Nephron progenitor cell (in vitro differentiated cells): ENCODE measurements at places on chromosomes 3 and 15.

GRCh38 chr3:196992461-196993065 lies 23.9 kb upstream of the PIGZ start:
- DNase-seq, result no peak

- no peak for DNase-seq
These were observed 26.8 kb downstream of the FNDC3B start for GRCh38 chr3:172065967-172066762.

DNA sequence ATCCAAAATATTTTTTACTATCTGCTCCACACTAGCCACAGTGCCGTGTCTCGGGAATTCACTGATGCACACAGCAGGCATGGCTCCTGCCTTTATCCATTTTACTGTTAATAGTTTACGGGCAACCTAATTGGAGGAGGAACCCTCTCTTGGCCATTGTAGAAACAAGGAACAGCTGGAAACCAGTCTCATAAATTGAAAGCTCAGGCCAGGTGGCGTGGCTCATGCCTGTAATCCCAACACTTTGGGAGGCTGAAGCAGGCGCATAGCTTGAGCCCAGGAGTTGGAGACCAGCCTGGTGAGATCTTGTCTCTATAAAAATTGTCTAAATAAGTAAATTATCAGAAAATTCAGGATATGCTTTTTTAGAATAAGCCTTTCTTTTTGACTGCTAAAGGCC lies 39.0 kb downstream of the IL5RA start:
- no peak for DNase-seq

DNA sequence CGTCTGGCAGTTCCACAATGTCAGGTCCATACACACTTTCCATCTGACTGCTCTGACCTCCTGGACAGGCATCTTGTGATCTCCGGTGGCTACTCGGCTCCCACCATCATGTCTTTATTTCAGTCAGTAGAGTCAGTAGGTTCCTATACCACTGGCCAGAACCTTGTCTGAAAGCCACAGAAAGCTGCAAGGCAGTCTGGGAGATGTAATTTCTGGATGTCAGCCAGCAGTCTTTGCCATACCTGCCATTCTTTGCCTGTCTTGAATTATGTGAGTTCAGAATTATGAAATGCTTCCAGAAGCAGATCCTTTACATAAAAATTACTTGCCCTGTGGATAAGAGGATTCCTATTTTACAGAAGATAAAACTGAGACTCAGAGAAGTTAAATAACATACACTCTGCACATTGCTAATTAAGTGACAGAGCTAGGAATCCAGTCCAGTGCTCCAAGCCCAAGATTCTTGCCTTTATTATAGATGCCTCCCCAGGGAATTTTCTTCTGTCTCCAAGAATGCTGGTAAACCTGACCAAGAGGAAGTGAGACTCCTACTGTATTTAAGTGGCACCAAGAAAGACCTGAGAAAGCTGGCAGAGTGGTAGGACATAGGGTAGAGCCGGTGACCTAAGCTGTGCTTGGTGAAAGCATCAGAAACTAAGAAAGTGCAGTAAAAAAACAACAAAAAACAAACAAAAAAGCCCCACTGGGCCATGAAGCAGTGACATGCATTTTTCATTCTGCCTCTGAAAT lies 75.6 kb downstream of the IQCH start:
- no peak for DNase-seq

- DNase-seq, result no peak
These were observed 9.1 kb downstream of the VPS8 start for GRCh38 chr3:184821034-184821433.

DNA sequence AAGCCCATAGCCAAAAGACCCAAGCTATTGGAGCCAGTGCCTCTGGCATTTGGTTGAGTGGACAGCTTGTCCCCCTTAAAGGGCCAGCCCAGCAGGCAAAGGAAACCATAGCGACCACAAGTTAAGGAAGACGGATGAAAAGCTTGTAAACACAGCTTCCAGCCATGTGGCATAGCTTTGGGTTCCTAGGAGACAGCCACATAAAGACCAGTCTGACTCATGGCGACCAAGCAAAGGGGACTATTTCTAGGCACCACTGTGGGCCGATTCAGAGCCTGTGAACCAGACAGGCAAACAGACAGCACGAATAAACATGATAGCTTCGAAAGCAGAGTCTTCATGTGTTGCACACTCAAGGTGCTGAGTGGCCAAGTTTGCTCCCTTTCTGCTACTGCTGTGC lies 30.5 kb upstream of the SRGAP3 start:
- DNase-seq, result no peak

DNA sequence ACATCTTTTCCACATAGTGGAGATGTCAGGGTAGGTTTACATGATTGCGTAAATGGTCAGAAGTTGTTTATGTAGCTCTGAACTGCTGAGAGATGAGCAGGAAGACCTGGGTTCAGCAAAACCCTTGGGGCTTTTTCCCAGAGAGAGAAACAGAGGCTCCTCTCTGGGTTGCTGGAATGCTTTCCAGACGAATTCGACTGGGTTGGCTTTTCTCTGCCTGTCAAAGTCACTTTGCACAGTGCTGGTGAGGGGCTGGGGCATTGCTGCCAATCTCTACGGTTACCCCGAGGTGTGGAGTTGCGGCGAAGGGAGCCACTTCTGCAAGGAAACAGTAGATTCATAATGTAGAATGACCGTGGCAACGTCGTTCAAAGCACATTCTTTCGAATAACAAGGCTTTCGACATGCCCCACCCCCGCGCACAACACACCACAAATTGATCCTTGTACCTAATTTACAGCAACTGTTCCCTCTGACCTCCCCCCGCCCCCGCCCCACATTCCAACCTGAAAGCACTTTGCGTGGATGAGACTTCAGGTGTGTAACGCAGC lies 950 bp upstream of the CNTN4 start:
- DNase-seq, result peak; percentile 16

DNA sequence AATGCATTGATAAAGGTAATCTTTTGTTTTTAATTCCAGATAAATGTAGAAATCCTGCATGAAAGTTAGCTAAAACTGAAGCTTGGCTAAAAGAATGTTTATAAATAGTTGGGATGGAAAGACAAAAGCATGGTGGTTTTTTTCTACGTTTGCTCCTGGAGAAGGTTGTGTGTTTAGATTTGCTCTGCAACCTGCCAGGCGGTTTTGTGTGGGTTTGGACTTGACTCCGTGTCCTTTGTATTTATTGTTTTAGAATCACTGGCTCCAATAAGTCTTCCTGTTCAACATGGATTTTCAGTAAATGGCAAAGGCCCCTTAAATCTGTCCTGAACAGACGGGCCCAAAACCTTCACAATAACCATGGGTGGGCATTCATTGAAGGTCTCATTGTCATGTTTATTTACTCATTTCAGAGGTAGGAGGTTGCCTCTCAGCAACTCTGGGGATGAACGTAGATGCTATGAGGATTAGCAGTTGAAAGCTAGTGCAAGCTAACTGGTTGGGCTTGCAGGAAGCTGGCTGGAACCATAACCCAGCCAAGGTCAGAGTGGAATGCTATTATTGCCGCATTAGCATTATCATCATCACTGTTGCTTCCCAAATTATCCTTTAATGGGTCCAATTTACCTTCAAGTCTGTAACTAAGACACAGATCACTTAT lies 60.6 kb upstream of the ADAMTS9 start:
- no peak for DNase-seq

GRCh38 chr15:99406716-99407487 lies 155.6 kb downstream of the LRRC28 start:
- DNase-seq, result no peak

DNA sequence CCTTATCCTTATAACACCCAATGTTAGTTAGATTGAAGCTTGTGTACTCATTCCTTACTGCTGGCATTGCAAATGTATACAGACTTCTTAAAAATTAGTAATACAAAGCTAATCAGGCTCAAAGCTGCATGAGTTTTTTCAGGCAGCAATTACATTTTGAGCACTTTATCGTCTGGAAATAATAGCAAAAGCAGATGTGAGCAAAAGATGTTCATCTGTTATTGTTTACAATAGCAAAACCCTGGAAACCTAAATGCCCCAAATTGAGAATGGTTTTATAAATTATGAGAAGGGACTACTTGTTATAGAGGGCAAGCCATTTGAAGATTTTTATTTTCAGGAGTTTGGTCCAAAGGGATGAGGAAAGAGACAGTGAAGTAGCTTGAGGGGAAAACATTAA lies 126.4 kb downstream of the GADL1 start:
- no peak for DNase-seq

DNA sequence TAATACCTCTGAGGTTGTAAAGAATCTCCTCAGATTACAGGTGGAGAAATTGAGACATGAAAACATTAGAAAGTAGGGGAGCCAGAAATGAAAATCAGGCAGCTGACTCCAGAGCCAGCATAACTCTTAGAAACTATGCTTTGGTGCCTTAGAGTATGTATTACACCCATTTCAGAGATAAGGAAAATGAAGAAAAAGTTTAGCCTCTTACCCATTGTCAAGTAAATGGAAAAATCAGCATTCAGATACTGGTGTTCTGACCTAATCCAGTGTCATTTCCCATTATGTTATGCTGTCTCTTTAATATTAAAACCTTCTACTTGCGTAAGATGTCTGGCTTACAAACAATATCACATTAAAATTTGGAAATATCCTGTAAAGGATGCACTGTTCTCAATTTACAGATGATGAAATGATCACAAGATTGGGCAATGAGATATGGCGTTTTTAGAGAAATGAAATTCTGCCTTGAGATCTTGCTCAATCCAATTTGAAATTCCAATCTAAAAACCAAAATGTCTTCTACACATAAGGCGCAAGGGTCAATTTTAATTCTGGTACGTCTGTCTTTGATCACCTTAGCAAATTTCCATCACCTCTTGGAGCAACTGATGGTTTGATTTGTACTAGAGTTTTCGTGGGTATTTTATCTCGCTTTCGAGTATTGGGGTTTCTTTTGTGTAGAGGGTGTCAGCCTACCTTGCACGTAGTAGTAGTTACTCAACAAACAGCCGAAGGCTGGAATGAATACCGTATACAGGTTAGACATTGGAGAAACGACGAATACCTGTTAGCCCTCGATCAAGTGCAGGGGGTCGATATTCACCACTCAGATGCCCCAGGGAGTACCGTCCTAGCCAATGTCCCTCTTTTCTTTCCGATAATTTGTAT lies 902 bp upstream of the ZCWPW2 start:
- DNase-seq, result no peak

- DNase-seq, result no peak
These were observed 37.9 kb downstream of the ETV5 start for GRCh38 chr3:186070996-186071395.

GRCh38 chr3:106533093-106533787 lies 664.4 kb upstream of the CBLB start:
- DNase-seq, result no peak

DNA sequence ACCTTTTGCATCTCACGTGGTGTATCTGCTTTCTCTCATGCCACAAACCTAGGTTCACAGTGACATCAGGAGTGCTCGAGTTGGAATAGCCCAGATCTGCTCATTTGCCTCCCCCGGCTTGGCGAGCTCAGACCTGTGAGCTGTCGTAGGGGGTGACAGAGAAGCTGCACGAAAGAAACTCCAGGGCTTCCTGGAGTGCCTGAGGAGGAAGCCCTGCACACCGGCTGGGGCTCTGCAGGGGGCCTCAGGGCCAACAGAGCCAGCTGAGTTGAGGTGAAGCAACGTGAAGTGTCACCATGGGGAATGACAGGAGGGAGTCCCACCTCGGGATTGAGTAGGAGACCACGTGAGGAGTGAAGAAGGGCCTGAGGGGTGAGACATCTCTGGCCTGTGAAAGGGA lies 62.5 kb downstream of the RPN1 start:
- no peak for DNase-seq
